ENCODE measurements at places on chromosomes 13 and 19. TPM values are rescaled to one million over a fixed set of nuclear protein-coding genes. Genes with fewer than 3 reads are reported as not detected.

ACER1 gene
- polyA plus RNA-seq, result 0.24 TPM

DNA sequence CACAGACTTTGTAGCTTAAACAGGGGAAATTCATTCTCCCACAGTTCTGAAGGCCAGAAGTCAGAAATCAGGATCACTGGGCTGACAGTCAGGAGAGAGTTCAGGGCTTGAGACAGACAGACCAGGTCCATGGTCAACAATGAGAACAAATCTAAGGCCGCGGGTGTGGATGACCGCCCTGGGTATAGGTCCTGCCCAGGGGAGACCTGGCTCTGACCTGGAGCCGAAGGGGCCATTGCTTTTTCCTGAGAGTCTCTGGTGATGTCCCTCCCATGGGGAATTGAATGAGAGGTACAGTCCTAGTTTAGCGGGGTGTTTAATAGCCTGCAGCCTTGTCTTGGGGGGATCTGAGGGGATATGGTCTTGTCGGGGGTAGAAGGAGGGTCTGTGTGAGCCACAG lies 25.2 kb upstream of the FBL start:
- DNase-seq, result no peak

- DNase-seq, result no peak
Measured at GRCh38 chr13:87868731-87869130, 197.6 kb downstream of the SLITRK5 start.

DNA sequence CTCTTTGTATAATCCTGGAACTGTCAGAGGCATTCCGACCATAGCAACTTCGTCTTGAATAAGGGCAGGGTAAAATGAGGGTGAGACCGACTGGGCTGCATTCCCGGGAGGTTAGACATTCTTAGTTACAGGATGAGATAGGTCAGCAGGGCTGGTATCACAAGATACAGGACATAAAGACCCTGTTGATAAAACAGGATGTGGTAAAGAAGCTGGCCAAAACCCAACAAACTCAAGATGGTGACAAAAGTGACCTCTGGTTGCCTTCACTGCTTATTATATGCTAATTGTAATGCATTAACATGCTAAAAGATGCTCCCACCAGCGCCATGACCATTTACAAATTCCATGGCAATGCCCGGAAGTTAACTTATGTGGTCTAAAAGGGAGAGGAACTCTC lies 27.7 kb upstream of the MBNL2 start:
- DNase-seq, result no peak

STARD13 gene
- 22.3 TPM for polyA plus RNA-seq

- no peak for DNase-seq
Measured at GRCh38 chr19:41457241-41457640, 14.3 kb downstream of the ERICH4 start.

DNA sequence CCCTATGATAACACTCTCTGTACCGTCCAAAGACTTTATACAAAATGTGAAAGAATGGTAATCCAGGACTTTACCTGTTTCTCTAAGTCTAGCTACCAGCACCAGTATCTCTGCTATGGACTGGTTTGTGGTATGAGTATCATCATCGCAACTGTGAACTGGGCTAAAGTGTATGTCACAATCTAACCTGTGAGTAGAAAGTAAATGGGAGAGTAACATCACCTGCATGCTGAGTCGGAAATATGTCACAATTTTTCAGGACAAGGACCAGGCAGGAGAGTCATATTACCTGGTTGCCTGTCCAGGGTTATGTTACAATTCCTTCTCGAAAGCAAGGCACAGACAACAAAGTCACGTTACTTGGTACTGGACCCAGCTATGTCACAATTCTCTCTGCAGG lies 5.1 kb upstream of the ZNF43 start:
- DNase-seq, result no peak

TEX26 gene
- polyA plus RNA-seq, result 2.8 TPM

DNA sequence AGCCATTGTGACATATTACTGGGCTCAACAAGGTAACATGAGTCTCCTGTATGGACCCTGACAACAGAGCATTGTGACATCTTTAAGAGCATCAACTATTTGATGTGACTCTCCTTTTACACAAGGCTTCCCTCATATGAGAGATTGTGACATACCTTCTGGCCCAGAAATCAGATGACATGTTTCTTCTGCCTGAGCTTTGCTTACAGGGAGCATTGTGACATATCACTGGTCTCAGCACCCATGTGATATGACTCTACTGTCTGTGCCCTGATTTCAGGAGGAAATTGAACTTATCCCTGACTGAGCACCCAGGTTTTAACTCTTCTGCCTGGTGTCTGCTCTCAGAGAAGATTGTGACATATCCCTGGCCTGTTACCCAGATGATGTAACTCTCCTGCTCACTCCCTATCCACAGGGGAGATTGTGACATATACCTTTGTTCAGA lies 15.9 kb upstream of the ZNF681 start:
- no peak for DNase-seq

GRCh38 chr19:13579388-13580060 lies 73.2 kb upstream of the CACNA1A start:
- DNase-seq, result no peak

RETN gene
- 0.71 TPM for polyA plus RNA-seq

DNA sequence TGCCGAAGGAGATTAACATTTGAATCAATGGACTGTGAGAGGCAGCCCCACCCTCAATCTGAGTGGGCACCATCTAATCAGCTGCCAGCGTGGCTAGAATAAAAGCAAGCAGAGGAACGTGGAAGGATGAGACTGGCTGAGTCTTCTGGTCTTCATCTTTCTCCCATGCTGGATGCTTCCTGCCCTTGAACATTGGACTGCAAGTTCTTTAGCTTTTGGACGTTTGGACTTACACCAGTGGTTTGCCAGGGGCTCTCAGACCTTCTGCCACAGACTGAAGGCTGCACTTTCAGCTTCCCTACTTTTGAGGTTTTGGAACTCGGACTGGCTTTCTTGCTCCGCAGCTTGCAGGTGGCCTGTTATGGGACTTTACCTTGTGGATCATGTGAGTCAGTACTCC lies 14.7 kb downstream of the NHLRC3 start:
- DNase-seq, result no peak

CCDC124 gene
- 82.9 TPM for polyA plus RNA-seq

ZNF536 gene
- 3.8 TPM for polyA plus RNA-seq

DNA sequence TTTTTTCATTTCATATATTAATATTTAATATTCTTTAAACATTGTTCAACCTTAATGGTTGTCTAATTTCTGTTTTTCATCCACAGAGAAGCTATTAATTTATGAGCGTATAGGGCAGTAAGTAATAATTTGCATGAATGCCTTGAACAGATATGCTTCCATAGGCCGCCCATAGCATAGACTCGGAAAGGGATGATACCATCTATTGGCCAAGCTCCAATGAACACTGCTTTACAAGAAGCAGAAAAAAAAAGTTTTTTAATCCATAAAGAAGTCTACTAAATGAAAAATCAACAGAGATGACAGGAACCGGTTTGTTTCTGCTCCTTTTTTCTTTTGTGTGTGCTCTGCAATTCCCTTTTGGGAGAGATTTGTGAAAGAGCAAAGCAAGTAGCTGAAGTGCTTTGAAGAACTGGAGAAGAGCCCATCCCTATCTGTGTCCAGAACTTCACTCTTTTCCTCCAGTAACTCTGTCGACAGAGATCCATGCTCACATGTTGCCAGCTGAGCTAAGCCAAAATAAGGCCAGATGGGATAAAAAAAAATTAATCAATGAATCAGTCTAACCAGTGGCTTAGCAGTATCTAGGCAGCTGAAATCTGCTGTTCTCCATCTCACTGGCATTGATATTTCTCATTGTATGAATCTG lies 215.9 kb upstream of the SOX21 start:
- DNase-seq, result no peak

GADD45B gene
- 17.6 TPM for polyA plus RNA-seq

CCDC122 gene
- polyA plus RNA-seq, result 9.6 TPM

MYO1F gene
- 13.0 TPM for polyA plus RNA-seq

GRCh38 chr13:112709825-112710783 lies 20.3 kb downstream of the ATP11A start:
- DNase-seq, result no peak

DNA sequence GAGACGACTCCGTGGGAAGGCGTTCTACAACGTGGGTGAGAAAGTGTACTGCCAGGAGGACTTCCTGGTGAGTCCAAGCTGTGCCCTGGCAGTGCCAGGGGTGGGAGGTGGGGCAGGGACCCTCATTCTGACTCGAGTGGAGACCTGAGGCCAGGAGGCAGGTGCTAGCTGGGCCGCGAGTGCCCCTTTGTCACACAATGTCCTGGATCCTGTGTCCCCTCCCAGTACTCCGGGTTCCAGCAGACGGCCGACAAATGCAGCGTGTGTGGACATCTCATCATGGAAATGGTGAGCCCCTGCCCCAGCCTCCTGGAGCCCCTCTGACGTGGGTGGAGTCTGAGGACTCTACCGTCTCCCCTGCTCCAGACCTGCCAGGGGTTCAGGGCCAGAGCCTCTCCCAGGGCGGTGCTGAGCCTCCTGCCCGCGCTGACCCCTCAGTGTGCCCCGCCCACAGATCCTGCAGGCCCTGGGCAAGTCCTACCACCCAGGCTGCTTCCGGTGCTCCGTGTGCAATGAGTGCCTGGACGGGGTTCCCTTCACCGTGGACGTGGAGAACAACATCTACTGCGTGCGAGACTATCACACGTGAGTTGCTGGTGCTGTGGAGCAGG lies 11.6 kb downstream of the WTIP start:
- no peak for DNase-seq

PCSK4 gene
- polyA plus RNA-seq, result 5.3 TPM
